AG10803 (cell line): ENCODE measurements at places on chromosomes 5 and 9.

- no peak for DNase-seq
Measured at GRCh38 chr5:79005151-79005550, 20.0 kb upstream of the ARSB start.

GRCh38 chr5:162289489-162289888 is 221.9 kb downstream of the GABRG2 start:
- no peak for DNase-seq

- DNase-seq, result peak; percentile 51
Measured at GRCh38 chr5:137192293-137192743, 306.8 kb downstream of the SPOCK1 start.

DNA sequence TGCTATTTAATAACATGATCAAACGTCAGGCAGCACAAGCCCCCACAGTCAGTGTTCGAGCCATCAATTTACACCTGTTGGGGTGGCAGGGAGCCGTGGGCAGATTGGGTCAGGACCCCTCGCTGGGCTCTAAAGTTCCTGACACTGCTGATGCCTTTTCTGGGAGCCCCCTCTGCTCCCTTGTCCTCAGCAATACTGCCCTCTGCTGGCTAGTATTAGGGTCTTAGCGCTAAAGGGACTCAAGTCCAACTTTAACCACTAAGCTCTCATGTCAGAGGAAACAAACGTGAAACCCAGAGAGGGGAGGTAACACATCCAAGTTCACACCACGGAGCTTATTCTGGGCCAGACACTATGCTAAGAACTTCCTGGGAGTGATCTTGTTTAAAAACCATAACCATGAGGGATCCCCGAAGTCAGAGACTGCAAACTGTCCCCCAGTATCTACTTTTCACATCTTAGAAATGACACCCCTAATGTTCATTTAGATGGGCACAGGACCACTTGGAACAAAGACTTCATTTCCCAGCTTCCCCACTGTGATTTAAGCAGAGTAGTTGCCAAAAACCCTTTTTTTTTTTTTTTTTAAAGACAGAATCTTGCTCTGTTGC is 20.4 kb downstream of the ANKS6 start:
- DNase-seq, result peak; percentile 68

GRCh38 chr9:13991395-13991794 is 322.5 kb downstream of the NFIB start:
- no peak for DNase-seq
